ENCODE measurements at places on chromosomes 5 and 9.

- DNase-seq = no peak
These were observed 283.0 kb upstream of the PCSK5 start for GRCh38 chr9:75607521-75607920.

DNA sequence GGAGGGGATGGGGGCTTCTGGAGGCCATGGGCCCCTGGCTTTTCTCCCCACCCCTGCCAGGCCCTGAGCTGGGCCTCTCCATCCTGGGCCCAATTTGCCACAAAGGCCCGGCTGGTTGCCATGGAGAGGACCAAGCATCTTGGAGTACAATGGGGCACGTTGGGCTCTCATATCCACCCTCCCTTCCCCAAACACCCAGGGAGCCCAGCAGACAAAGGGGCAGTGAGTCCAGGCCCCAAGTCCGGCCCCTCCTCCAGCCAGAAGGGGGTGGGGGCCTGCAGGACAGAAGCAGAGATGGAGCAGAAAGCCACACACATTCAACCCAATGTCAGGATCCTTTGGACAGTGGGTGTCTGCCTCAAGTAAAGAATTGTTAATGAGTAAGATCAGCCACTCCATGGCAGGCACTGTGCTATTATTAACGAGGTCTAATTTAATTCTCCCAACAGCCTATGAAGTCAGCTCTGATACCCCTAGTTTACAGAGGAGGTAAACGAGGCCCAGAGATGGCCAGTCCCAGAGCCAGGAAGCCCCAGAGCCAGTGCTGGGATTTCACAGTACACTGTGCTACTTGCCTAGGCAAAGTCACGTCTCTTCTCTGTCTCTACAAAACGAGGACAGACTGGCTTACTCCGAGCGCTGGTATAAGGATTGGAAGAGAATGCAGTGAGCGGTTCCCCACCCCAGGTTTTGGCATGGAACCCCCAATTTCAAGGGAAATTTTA is 2.3 kb downstream of the CRB2 start:
- DNase-seq = no peak

DNA sequence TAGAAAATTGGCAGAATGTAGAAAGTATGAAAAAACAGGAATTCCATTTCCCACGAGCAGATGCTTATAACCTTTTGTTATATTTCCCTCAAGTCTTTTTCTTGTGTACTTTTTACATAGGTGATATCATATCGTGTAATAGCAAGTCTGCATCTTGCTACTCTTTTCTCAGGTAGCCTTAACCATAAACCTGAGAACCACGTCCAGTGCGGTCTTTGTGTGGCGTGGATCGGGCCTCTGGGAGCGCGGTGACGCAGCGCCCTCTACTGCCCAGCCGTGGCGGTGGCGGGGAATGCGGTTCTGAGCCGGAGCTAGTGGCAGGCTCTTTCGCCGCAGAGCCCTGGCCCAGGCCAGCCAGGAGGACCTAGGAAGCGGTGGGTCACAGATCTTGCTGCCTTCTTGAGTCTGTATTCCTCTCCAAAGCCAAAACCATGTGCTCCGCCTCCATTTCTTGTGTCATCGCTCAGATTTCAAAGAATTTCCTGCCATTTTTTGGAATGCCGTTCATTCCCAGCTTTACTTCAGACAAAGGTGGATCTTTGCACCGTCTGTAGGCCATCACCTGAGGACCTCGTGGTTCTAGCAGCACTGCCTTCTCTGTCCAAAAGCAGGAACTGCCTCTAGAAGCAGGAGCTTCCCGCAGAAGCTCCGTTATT is 71.9 kb downstream of the MVB12B start:
- DNase-seq = peak; percentile 80

DNA sequence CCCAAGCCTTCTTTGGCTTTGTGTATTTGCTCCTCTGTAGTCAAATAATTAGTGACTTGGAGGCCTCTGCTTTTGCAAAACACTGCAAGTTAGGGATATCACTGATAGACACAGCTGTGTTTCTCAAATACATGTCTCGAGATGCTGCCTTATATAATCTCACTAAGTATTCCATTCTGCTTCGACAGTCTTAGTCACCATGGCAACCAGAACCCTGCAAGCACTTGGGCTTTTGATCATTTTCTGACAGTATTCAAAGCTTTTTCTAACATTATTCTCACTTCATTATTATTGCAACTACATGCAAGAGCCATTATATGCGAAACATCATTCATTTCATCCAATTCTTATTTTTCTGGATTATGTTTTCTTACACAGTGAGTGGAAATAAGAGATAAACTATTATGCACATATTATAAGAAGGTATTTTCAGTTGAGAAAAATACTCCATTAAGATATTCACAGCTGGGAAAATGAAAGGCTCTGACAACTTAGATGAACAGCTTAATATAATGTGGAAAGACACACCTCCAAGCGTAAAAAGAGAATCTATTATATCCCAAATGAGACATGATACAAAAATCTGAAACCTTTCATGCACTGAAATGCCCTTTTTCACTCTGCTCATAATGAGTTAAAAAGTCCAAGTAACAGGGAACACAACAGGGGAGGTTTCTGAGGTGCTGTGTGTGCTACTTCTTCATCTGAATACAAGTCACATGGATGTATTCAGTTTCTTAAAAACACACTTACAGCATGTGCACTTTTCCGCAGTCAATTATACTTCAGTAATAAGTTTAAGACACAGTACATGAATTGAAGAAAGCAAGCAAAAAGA is 93.9 kb downstream of the SCAI start:
- no peak for DNase-seq

- DNase-seq = no peak
These were observed 74.9 kb upstream of the CER1 start for GRCh38 chr9:14797435-14797834.

- no peak for DNase-seq
These were observed 101.7 kb downstream of the ADRB2 start for GRCh38 chr5:148928141-148928540.

- peak; percentile 66 for DNase-seq
These were observed 920 bp downstream of the LPCAT1 start for GRCh38 chr5:1522601-1523479.

- no peak for DNase-seq
These were observed 108.7 kb downstream of the IRX2 start for GRCh38 chr5:2642684-2643345.

DNA sequence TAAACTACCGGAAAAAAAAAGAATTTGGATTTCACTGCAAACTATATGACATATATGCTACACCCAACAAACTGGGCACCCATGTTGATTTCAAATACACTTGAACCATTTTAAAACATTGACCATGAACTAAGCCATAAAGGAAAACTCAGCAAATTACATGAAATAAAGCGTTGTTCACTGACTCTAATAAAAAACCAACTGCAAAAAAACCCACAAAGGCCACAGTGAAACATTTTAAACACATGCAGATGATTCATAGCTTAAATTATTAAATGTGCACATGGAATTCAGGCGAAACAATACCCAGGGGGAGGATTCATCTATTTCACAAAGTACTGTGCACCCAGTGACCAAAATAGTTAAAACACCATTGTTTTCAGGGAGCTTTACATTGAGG is 33.3 kb downstream of the MTRR start:
- no peak for DNase-seq

GRCh38 chr9:100848726-100849125 is 179.8 kb upstream of the PLPPR1 start:
- no peak for DNase-seq

GRCh38 chr5:133888625-133888991 is 79.8 kb downstream of the C5orf15 start:
- no peak for DNase-seq

DNA sequence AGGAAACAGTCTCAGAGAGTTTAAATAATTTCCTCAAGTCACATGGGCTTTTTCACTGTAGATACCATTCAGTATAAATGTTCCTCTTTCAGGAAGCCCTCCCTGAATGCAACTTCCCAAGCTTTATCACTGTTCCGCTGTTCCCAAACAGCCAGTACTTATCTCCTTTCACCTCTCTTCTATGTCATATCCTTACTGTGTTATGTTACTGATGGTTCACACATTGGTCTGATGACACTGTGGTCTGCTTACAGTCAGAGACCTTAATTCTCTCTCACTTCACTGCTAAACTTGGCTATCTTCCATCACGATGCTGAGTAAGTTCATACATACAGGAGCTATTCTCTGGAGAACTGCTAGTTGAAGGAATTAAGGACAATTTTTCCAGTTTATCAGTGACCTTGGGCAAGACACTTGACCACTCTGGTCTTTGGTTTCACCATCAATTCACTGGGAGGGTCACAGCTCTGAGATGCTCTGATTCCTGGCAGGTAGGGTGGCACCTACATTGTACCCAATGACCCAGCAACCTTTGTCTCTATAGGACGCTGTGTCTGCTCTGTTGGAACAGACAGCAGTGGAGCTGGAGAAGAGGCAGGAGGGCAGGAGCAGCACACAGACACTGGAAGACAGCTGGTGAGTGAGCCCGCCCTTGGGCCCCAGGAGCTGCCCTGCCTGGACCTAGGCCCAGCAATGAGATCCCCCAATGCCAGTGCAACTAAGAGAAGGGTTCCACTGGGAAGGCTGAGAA is 42.1 kb upstream of the RARS1 start:
- DNase-seq = no peak

All from stimulated activated effector memory CD8-positive, alpha-beta T cell treated with anti-CD3 and anti-CD28 coated beads, Interleukin-12 subunit alpha, Interleukin-12 subunit beta, amount 100 ng/mL, for 72 hours (primary cell).